Activated CD4-positive, alpha-beta T cell treated with anti-CD3 and anti-CD28 coated beads for 1 hour (primary cell): ENCODE measurements at places on chromosomes 4 and X.

DNA sequence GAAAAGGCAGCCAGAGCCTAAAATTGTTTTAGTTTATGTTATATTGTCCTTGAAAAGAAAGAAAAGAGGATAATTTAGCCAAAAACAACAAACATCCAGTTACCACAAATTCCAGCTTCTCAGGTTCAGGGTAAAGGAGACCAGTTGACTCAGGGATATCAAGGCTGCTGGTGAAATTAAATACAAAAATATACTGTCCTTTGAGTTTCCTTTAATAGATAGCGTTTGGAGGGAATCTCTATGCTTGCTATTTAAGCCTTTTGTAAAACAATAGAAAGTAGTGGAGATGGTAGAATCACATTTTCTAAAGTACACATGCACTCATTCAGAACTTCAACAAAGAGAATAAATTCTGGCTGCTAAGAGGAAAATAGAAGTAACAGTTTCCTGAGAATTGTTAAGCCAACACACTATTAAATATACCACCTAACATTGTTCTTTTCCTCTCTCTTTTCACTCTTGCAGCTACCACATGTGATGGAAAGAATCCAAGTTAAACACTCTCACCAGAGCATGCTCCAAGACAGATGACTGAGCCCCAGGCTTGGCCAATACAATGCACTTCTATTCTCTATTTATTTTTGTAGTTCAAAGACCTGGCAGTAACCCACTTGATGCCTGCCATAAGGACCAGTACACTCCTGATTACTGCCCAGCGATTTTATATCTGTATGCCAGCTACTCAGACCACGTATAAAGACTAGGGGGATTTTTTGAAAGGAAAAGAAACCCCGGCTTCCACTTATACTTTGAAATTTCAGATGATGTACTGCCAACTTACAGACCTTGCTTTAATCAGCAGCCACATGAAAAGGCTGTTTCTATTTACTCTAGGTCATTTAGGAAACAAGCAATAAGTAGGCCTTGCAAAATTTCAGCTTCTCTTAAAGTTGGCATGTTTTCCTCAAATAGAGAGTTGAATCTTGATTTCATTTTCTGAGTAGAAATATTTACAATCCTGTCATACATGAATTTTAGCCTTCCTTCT, 756.9 kb downstream of the FAT4 start:
- DNase-seq, result no peak

DNA sequence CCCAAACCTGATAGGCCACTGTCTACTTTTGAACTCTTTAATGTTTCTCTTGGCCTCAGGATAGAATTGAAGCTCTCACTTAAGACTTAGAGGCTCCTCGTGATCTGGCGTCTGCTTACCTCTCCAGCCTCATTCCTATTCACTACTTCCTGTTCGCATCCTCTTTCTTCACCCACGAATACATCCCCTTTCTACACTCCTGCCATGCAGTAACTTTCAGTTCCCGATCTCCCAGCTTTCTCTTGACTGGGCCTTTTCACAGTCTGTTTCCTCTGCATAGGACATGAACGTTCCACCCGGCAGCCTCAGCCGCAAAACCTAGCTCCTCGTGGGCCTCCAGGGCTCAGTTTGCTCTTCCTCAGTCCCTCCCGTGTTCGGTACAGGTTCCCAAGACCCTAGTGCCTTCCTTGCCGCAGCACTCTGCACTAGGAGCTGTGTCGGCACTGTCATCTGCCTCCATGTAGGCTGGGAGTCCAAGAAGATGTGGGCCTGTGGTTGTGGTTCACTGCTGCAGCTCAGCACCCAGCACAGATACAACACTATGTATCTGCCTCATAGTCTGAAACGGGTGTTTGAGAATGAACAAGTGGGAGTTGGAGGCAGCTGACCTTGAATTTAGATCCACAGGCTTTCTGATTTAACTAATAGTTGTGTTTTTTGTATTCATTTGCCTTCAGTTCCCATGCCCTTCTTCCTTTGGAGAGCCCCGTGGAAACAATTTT, 15.8 kb downstream of the RPL39 start:
- no peak for DNase-seq

DNA sequence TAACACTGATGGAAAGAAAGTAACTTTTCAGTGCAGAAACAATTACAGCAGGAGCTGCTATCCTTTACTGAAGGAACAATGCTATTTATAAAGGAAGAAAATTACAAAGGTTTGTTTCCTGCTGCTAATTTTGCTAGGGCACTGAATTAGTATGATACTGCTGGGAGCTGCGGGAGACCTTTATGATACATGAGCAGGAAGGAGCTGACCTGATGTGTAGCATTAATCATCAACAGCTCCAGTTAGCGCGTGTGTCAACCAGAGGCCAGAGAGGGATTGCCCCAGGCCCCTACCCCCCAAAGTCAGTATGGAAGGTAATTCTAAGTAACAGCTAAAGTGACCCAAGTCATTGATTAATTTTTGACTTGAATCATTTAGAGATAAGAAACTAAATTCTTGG, 728.9 kb downstream of the PCDH18 start:
- no peak for DNase-seq

GRCh38 chr4:185681604-185682003, 130.4 kb downstream of the SORBS2 start:
- no peak for DNase-seq

DNA sequence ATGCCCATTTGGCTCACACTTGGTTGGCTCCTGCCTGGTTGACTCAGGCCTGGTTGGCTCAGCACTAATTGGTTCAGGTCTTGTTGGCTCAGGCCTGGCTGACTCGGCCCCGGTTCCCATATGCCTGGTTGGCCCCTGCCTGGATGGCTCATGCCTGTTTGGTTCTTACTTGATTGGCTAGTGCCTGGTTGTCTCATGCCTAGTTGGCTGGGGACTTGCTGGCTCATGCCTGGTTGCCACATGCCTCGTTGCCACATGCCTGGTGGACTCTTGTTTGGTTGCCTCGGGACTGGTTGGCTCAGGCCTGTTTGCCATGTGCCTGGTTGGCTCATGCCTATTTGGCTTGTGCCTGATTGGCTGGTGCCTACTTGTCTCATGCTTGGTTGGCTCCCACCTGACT, 103.7 kb downstream of the APOOL start:
- DNase-seq, result no peak

- no peak for DNase-seq
Observed at GRCh38 chrX:53440621-53441517, 6.7 kb upstream of the HSD17B10 start.

DNA sequence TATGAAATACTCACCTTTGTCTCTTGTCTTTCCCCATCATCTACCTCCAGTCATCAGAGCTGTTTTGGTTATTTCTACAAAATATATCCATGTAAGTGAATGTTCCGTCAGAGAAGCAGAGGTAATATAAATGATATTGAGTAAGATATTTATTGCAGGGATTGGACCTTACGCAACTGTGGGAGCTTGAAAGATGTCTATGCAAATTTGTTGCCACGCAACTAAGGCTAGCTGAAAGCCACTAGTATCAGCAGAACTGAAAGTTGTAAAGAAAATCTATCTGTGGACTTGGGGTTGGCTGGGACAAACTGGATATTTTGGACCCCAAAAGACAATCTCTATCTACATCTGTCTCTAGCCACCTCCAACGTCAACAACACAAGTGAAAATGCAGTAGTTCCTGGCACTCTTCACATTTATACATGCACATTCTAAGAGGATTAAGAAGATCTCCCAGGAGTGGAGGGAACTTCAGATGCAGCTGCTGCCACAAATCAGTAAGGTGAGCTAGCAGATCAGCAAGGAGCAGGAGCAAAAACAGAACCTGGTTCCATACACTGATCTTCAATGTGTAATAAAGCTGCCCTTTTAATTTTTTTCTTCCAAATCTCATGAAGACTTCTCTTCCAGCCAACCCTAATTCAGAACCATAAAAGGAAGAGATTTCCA, 8.5 kb upstream of the CCSER1 start:
- DNase-seq, result no peak

DNA sequence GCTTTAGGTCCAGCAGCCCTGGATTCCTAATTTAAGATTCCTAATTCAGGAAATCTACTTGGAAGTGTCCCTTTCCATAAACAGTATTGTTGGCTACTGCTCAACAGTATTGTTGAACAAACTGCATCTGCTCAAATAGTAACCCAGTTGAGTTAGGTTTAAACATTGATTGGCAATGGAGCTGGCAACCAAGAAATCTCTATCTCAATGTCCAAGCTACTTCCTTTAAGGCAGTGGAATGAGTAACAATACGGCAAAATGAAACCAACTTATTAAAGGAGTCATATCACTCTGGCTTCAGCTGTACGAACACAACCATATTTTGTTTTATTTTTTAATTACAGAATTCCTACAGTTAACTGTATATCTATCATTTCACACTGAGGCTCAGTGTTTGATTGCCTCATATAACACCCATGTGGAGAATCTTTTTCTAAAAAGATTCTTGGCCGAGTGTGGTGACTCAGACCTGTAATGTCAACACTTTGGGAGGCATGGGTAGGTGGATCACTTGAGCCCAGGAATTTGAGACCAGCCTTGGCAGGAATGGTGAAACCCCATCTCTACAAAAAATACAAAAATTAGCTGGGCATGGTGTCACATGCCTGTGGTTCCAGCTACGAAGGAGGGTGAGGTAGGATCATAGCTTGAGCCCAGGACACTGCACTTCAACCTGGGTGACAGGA, 71.7 kb upstream of the IL13RA1 start:
- no peak for DNase-seq

DNA sequence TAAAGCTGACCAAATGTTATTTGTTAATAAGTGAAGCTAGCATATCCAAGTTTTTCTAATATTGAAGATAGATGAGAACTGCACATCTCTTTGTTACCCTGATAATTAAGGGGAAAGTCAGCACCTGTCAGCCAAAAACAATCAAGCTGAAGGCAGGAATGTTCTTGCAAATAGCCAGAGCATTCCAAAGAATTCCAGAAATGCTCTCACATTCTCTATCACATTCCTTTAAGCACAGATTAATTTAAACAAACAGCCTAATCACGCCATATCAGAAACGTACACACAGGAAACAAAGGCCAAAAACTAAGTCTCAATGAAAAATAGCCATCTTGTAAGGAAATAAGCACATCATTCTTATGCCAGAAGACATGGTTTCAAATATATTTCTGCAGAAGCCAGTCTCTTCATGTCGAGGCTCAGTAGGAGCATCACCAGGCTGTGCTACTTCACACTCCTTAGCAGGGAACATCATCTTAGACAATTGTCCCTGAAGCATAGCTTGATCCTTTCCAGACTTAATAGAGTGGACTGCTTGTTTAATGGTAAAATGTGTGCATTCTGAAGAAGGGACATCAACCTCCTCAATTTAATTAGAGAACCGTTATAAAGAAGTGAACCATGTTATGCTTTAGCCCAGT, 252.9 kb upstream of the TTC29 start:
- DNase-seq, result no peak

- DNase-seq, result no peak
Observed at GRCh38 chr4:797066-797465, 28.9 kb downstream of the CPLX1 start.

DNA sequence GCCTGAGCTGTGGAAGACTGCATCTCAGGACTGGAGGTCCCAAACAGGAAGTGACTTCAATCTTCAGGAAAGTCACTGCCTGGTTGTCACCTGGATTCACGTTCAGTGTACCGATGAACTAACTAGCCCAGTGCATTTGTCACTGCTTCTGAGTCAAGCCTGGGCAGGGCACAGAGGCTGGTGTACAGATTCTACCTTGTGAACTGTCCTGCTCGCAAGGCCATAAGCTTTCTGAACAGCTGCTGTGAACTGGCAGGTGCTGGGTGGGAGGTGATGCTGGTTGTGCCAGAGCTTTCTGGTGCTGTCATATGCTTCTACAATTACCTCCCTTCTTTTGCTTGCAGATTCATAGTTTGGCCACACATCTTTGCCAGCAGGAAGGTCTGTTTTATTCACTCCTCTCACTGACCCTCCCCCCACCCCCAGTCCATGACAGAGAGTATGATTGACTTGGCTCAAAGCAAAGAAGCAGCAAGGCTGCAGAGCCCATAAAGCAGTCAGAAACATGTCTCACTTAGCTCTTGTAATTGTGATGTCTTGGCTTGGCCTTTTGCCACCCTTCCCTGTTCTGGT, 40.5 kb downstream of the ZCCHC12 start:
- DNase-seq, result no peak

- DNase-seq, result no peak
Observed at GRCh38 chr4:13905543-13905942, 278.0 kb upstream of the BOD1L1 start.

- no peak for DNase-seq
Observed at GRCh38 chrX:110108381-110108821, 105.5 kb downstream of the TMEM164 start.

GRCh38 chr4:32858971-32859370, 2138.8 kb downstream of the PCDH7 start:
- no peak for DNase-seq

DNA sequence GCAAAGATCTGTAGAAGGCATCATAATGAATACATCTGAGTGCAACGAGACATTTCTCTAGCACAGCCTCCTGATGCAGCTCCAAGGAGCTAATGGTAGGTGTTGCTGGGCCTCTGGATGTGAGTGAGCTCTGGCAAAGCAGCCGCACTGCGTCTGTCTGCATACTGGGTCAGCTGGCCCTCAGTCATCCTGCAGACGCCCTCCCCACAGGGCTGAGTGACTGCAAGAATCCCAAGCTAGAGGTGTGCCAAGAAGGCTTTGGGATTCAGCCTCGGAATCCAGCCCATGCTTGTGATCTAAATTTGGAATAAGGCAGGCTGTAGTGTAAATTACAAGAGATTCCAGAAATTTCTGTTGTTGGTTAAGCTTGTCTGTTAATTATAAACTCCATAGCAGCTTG, 18.5 kb downstream of the HERC3 start:
- no peak for DNase-seq

GRCh38 chr4:111434586-111434985, 710.7 kb upstream of the FAM241A start:
- no peak for DNase-seq

DNA sequence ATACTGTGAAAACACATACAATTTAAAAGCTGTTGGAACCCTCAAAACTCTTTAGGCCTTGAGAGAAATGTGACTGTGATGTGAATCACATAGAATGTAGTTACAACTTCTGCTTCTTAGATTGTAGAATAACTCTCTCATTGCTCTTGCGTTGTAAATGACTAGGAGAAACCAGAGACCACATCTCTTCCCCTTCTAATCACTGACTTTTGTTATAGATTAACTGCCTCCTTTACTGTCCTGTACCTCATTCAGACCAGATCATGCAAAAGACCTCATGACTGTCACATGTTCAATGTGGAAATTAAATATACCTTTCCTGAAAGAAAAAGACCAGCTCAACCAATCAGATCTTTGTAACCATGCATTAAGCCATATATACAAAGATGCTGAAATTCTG, 43.2 kb upstream of the NEIL3 start:
- no peak for DNase-seq

GRCh38 chr4:40553995-40554394, 75.7 kb downstream of the RBM47 start:
- DNase-seq, result no peak

- DNase-seq, result no peak
Observed at GRCh38 chrX:150941580-150941979, 41.6 kb upstream of the HMGB3 start.

DNA sequence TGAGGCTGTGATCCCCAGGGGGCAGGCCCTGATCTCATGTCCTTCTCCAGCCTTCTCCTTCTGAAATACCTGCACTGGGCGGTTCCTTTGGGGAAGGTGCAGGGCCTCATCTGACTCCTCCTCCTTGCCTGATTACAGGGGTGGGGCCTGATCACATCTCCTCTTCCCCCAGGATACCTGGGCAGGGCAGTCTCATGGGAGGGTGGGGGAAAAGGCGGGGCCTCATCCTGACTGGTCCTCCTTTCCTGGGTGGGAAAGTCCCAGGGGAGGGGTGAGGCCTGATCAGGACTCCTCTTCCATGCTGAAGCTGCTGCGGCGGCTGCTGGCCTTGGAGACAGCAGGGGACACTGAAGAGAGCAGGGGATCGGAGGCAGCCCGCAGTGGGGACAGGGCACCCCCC, 13.3 kb downstream of the TFE3 start:
- no peak for DNase-seq
